Sigmoid colon (tissue), 7 donors: ENCODE measurements at places on chromosomes 6 and 20. TPM values are rescaled to one million over a fixed set of nuclear protein-coding genes. Genes with fewer than 3 reads are reported as not detected.

GRCh38 chr20:62372042-62372993, 5.2 kb upstream of the LAMA5 start:
- DNase-seq, result peak; percentile 92

GTSF1L gene
- not detected for total RNA-seq

GRCh38 chr6:135722679-135723078, 128.8 kb upstream of the PDE7B start:
- no peak for DNase-seq

- DNase-seq, result no peak
Observed at GRCh38 chr6:76057469-76057868, 15.0 kb downstream of the IMPG1 start.

GRCh38 chr6:149032599-149033405, 284.7 kb upstream of the TAB2 start:
- DNase-seq, result no peak

DNA sequence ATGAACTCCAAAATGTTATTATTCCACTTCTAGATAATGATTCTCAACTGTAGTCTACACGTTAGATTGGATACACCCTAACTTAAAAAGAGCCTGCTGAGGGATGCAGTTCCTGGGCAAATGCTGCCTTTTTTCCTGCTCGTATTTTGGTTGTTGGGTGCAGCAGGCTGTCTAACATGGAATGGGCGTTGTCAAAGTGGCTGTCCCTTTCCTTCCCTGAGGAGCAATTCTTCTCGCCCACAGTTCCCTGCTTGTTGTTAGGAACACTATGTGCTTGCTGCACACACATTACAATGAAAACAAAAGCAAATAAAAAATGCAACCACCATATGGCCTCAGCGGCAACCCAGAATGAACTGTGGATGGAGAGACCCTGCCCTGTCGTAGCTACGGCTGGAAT, 1.7 kb upstream of the ADGRF5 start:
- no peak for DNase-seq

ASIP gene
- not detected for total RNA-seq

- no peak for DNase-seq
Observed at GRCh38 chr6:37160922-37161778, 8.8 kb upstream of the PIM1 start.

DNA sequence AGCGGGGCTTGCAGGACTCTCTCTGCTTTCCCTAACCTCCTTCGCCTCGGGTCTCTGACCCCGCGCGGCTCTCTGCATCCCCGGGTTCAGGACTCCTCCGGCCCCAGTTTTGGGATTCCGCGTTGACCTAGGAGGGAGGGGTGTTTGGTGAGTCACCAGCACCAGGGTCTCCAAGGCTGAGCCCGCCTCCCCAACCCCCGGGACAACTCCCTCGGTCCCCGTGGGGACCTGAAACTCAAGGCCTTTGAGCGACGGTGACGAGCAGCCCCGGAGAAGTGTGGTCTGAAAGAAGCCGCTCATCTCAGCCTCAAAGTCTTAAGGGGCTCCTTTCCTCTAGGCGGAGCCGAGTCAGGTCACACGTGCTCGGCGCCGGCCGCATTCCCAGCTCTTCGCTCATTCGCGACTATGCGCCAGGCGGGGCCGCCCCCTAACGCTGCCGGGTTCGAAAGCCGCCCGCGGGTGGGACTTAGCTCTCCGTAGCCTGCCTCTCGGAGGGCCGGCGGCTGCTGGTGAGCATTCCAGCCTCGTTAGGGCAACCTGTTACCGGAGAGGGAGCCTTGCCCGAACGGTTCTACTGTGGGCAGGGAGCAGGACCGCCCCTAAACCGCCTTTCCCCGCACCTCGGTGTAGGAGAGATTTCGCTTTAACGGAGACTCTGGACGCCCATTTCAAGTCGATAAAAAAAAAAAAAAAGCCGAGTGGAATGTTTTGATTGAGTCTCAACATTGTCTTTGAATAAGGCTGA, 3.0 kb upstream of the PRDM13 start:
- DNase-seq, result no peak

DNA sequence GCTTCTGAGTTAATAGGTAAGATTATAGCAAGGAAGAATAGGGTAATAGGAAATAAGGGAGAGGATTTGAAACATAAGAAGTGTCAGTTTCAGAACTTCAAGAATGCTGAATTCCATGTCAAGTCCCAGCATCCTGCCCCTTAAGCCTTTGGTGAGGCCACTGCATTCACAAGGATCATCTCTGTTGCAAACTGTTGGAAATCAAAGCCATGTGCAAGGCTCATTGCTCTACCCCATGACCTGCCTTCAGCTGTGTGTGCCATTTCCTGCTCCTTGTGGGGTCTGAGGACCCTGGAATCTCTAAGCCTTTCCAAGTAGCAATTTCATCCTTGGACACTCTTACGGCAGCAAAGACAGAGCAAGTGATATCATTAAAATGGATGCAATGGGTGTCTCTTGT, 203.0 kb downstream of the CDC5L start:
- DNase-seq, result no peak

LYRM4 gene
- total RNA-seq, result 18.3 TPM

DNA sequence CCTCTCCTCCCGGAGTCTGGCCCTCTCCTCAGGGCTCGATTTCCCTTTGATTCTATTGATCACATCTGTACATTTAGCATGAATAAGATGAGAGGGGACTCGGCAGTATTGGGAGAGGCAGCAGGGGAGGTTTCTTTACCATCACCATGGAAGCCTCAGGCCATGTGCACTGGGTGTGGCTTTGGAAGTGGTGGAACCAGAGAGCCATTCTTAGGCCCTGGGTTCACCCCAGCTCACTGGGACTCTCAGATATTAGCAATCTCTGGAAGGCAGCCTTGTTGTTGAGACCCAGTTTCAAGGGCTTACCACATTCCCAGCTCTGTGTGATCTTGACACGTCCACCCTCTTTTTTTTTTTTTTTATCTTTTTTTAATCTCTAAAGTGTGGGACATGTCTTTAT, 195.9 kb upstream of the PROKR2 start:
- DNase-seq, result no peak

DNA sequence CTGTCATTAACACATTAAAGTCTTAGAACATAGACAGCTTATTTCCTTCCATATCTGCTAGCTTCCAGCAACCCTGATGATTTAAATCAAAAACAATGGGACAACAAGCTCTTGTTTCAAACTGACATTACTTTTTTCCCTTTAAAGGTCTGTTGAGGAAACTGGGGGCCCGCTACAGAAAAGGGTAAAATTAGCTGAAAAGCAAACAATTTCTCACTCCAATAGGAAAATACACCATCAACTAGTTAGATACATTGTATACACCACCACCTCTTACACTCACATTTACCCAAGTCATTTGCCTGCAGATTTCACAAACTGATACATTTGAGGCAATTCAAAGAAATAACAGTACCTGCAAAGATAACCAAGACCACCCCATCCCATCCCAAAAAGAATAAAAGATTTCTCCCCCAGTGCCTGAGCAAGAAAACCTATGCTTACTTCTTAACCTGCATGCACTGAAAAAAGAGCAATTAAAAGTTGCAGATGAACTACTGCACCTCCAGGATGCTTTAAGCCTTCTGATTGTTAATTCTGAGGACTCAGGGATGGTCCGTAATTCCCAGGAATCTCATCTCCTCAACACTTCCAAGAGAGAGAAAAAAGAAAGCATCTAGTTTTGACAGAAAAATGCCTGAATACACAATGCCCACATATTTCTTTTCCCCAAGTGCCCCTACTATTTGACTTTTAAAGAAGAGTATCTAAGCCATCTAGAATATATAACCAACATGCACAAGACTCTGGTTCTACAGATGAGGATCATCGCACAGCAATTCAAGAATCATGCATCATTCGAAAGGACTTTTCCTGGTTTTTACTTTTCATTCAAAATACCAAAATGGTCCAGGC, 5.6 kb downstream of the ZMYND8 start:
- DNase-seq, result no peak

PGC gene
- total RNA-seq, result not detected
